ENCODE measurements at places on chromosomes 16 and 17.
A peak's percentile ranks its signal among the peaks of the same experiment; 100 is the strongest.

- DNase-seq: no peak
Observed at GRCh38 chr16:19687279-19687678, 30.7 kb downstream of the KNOP1 start.

GRCh38 chr17:79845601-79845949 is 6.3 kb upstream of the CBX4 start:
- peak; percentile 80 for DNase-seq

DNA sequence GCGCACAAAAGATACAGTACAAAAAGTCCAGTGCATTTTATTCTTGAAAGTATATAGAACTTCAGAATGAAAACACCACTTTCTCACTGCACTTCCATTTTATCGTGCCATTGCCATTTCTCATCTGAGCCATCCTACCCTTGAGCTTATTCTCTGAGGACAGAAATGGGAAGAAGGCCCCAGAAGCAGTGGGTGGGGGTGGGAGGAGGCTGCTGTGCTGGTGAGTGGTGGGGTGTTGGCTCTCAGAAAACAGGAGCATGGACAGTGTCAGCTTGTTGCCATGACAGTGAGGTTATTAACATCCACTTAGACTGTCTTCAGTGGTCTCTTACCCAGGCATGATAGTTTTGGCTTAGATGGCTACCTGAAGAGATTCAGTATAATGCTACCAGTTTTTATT is 4.5 kb downstream of the ATMIN start:
- DNase-seq: no peak

GRCh38 chr16:56932721-56933619 is 1.0 kb downstream of the HERPUD1 start:
- peak; percentile 71 for DNase-seq

GRCh38 chr17:14135906-14136590 is 66.7 kb downstream of the COX10 start:
- DNase-seq: no peak

DNA sequence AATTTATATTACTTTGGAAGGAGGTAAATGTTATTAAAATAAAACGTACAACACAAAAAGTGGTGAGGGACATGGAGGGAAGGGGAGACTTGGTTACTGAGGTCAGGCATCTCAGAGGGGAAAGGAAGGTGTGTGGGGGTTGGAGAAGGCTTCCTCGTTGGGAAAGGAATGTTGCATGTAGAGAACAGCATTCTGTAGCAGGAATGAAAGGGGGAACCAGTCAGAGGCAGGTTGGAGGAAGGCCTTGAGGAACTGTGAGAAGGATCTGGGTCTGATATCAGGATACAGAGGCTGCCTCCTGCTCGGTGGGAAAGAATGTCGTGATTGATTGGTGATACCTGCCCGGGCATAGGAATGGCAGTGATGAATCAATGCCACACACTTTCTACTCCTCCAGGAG is 103.3 kb upstream of the ZFHX3 start:
- no peak for DNase-seq

DNA sequence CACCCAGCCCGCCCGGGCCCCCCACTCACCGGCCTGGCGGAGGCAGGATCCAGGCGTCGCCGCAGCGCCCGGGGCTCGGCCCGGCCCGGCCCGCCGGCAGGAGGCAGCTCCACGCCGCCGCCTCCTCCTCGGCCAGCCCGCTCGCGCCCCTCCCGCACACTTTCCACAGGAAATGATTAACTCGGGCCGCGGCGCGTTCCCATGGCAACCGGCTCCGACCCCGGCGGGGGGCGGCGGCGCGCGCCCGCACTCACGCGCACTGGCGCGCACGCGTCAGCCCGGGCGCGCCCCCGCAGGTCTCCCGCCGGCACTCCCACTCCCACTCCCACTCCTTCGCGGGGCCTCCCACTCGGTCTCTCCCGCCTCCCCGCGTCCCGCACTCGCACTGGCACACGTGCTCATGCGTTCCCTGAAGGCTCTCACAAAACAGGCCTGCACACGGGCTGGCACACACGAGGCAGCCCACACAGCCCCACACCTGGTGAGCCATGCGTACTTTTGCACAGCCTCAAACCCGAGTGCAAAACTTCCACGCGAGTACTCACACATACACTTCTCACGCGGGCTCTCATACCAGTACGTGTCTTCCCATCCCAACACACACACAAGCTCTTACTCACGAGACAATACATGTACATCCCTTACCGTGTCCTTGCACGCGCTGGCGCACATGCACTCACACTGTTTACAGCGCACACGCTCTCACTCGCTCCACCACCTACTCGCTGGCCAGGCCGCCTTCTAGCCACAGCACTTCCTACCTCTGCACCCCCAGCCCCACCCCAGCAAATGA is at the start of gene KIFC3:
TSS of gene KIFC3 (minus strand) at position 151 of the 793 bp plus-strand sequence. CDS start 4,248 bp downstream, outside the sequence.
- peak; percentile 80 for DNase-seq

DNA sequence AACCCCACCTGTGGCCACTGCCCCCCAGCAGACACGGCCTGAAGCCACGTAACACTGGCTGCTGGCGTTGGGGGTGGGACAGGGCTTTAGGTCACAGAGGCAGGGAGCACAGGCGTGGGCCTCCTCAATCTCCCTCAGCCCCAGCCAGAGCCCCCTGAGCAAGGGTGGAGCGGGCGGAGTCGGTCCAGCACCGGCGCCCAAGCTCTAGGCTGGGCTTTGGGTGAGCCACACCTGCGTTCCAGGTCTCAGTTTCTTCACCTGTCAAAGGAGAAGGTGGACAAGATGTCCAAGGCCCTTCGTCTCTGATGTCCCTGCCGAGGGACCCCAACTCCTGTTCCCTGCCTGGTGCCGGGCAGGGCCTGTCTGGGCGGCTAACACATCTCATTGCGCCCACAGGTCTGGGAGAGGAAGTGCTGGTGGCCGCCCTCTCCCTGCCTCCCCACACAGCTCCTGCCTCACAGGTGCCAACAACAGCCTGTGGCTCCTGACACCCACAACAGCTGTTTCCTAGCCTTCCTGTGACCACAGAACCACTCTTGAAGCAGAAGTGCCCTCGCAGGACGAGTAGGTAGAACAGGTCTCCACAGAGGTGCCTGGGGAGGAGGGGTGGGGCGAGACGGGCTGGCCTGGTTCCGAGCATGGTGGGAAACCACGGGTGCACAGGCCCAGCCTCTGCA is 12.0 kb downstream of the FAM83G start:
- DNase-seq: no peak

GRCh38 chr17:57910462-57911420 is 44.5 kb downstream of the CUEDC1 start:
- no peak for DNase-seq

DNA sequence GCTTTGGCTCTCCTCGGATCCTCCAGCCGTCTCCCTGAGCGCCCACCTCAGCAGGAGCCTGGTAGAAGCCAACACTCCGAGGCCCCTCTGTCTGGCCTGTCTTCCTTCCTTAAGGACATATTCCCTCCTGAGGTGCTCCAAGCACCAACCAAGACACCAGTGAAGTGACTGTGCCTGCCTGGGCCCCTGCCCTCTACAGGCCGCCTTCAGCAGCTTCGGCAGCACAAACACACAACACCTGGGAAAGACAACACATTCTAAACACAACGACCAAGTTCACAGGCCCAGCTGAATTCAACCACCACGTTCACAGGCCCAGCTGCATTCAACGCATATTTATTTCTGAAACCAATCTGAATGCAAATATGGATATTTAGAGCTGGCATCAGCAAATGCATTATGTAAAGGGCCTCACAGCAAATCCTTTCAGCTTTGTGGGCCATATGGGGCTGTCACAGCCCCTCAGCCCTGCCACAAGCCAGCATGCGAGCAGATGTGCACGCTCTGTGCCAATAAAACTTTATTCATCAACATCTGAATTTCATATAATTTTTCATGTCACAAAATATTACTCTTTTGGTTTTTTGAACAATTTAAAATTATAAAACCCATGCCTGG is 12.2 kb downstream of the GALNS start:
- no peak for DNase-seq

- no peak for DNase-seq
Observed at GRCh38 chr16:1950047-1950446, 4.4 kb downstream of the RPL3L start.

- DNase-seq: peak; percentile 24
Observed at GRCh38 chr17:63961355-63962212, 11.1 kb downstream of the SCN4A start.

DNA sequence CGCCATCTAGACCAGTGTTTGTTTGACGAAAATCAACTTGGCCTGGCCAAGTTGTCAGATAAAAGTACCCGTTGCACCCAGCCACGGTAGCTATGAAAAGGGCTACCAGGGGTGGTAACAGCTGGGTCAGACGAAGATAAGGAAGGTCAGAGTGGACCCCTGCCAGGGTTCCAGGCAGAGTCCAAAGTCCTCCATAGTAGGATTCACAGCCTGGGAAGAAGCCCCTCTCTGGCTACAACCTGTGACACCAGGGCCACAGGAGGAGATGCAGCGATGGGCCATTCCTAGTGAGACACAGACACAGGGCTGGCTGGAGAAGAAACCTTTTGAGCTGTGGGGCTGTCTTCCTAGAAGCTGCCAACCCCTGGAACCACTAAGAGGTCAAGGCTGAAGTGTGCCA is 39.3 kb downstream of the MEAK7 start:
- DNase-seq: no peak

GRCh38 chr16:59336136-59336695 is 602.1 kb upstream of the GOT2 start:
- no peak for DNase-seq

DNA sequence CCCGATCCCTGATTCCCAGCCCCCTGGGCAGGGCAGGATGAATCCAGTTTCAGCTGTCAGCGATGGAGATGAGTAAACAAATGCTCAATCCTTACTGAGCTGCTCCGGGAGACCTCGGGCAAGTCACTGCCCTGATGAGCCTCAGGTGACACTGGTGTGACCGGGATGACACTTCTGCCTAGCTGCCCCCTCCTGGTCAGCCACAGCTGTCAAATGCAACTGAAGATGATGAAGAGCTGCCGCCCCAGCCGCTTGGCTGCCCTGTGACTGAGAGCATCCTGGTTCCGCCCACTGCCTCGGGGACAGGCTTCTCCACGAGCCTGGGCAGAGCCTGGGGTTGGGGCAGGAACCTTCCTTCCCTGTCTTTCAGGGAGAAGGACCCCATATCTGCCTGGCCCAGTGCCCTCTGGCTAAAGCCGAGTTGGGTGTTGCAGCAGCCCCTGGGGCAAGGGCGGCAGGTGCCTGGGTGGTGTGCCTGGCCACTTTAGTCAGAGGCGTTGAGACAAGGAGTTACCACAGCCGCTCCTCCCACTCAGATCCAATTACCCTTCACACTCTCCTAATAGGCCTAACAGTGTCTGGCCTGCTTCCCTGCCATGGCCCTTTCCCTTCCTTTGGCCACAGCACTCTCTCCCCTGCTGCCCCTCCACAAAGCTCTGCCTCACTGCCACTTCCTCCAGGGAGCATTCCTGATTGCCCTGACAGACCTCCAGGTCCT is 5.5 kb downstream of the CCL17 start:
- DNase-seq: peak; percentile 16

- DNase-seq: no peak
Observed at GRCh38 chr17:73290399-73291259, 21.2 kb downstream of the CDC42EP4 start.

DNA sequence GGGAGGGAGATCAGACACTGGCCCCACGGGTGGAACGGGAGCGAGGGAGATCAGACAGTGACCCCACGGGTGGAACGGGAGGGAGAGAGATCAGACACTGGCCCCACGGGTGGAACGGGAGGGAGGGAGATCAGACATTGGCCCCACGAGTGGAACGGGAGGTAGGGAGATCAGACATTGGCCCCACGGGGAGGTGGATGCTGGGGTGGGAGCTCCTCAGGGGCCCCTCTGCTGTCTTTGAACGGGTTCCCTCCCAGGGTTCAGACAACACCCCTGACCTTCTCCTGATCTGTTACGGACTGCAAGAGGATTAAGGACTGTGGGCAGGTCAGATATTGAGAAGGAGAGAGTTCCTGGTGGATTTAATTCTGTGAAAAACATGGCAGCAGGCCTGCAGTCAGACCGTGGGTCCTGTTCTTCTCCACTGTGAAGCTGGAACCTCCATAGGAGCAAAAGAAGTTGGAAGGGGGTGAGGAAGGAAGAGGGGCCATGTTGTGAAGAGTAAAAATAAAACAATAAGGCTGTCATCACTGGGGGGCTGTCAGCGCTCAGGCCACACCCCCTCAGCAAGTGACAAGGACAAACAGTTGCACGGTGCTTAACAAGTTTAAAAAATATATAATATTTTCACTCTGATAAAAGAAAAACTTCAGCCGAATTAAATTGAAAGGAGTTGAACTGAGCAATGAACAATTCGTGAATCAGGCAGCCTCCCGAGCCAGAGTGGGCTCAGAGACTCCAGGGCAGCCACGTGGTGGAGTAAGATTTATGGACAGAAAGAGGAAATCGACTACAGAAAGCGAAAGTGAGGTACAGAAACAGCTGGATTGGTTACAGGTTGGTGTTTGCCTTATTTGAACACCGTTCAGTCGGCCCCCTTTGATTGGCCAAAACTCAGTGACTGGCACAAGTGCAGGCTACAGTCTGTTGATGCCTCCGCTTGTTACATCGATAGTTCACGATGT is 348.7 kb upstream of the TNRC6C start:
- DNase-seq: no peak

DNA sequence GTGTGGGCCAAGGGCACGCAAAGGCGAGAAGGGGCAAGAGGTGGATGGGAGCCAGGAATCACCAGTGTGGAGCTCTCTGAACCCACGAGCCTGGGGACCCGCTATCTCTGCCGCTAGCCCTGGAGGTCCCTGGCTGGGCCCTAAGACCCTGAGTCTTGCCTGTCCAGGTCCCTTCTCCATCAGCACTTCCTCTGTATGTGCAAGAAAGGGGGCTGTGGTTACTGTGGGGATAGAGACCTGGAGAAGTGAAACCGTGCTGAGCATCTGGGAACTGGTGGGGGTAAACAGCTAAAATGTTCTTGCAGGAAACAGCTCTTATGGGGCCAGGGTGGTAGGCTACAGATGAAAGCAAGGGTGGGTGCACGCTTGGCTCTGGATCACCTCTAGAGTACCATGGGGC is 3.1 kb downstream of the SPNS3 start:
- DNase-seq: no peak

- DNase-seq: no peak
Observed at GRCh38 chr17:48645639-48646182, 19.6 kb upstream of the HOXB9 start.

- no peak for DNase-seq
Observed at GRCh38 chr17:71361656-71362450, 759.0 kb upstream of the SOX9 start.

DNA sequence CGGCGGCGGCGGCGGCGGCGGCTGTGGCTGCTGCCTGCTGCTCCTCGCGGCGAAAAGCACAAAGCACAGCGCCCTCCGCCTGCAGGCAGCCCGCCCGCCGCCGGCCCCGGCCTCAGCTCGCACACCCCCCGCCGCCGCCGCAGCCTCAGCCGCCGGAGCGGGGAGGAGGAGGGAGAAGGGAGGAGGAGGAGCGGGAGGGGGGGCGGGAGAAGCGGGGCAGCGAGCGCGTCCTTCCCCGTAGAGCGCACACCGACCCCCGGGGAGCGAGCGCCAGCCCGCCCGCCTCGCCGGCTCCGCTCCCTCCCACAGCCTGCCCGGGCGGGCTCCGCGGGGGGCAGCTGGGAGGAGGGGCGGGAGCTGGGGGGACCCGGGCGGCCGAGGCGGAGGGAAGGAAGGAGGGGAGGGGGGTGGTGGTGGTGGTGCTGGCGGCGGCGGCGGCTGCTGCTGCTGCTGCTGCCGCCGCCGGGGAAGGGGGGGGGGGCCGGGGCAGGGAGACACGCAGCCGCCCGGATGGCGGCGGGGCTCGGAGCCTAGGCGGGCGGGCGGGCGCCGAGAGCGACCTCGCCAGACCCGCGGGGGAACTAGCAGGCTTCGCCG is at the start of gene UBTF:
TSS of gene UBTF (minus strand) at position 60 of the 597 bp plus-strand sequence. CDS start 1,446 bp downstream, outside the sequence.
- DNase-seq: peak; percentile 12

- peak; percentile 54 for DNase-seq
Observed at GRCh38 chr17:28889996-28890395, 7.5 kb downstream of the FLOT2 start.

All from foreskin melanocyte (primary cell).